Retina (tissue), 1 donor: ENCODE measurements at places on chromosomes 5 and 9.

- DNase-seq, result no peak
These were observed 114.5 kb downstream of the TSSK1B start for GRCh38 chr5:113320273-113320780.

GRCh38 chr9:27530915-27531755, 1.5 kb upstream of the MOB3B start:
- no peak for DNase-seq

DNA sequence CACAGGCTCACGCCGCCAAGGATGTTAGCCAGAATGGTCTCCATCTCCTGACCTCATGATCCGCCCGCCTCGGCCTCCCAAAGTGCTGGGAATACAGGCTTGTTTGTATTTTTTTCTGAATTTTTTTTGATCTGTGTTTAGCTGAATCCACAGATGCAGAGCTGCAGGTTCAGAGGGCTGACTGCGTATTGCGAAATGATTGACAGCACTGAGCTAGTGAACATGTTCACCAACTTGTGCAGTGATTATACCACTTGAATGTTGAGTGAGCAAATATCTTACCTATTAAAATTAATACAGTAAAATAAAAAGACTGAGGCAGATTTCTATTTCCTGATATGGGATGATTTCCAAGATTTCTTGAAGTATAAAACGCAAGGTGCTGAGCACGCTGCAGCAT, 123.1 kb upstream of the PHYKPL start:
- no peak for DNase-seq

GRCh38 chr5:54993318-54993717, 7.9 kb upstream of the ESM1 start:
- DNase-seq, result no peak

GRCh38 chr5:38403406-38403805, 145.0 kb downstream of the EGFLAM start:
- no peak for DNase-seq

DNA sequence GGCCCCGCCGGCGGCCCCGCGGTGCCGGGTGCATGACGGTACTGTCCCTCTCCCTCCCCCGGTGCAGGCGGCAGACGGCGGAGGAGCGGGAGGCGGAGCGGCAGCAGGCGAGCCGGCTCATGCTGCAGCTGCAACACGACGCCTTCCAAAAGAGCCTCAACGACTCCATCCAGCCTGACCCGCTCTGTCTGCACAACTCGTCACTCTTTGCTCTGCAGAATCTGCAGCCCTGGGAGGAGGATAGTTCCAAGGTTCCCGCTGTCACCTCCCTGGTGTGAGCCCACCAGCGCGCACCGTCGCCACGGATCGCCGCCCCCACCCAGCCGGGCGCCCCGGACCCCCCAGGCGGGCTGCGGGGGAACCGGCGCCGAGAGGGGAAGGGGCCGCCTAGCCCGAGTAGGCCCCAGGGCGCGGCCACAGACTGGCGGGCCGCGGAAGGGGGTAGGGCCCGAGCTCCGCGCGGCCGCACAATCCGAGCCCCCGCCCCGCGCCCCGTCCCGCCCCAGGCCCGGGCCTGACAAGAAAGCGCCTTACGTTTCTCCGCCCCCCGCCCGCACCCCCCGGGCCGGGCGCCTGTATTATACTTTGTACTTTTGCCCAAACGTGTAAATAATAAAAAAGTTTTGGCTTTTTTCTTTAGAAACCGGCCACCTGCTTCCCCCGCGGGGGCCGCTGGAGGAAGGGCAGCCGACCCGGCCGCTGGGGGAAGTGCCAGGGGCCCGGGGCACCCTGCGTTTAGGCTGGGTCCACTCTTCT, 2.5 kb downstream of the TLX3 start:
- peak; percentile 79 for DNase-seq

GRCh38 chr9:95757439-95757838, 118.1 kb upstream of the ERCC6L2 start:
- DNase-seq, result no peak

GRCh38 chr9:132833550-132834121, 44.4 kb downstream of the AK8 start:
- peak; percentile 82 for DNase-seq

GRCh38 chr5:142098931-142099330, 9.6 kb upstream of the NDFIP1 start:
- DNase-seq, result no peak

GRCh38 chr5:134451936-134452505, 40.3 kb upstream of the CDKN2AIPNL start:
- peak; percentile 26 for DNase-seq

GRCh38 chr5:14574096-14574495, 7.5 kb upstream of the OTULINL start:
- no peak for DNase-seq

DNA sequence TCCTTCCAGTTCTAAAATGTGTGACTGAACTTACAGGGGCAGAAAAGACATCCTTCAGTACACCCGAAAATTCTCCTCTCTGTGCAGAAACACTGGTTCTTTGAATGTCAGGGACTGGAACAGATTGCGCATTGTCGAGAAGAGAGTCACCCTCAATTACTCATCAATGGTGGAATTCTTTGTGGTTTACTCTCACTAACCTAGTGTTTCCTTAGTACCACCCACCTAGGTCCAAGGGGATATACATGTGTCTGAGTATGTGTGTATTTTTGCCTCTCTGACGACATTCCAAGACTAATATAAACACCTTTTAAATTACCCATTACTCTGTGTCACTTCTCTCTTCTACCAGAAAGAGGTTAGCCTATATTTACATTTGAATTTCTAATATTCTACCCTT, 660.8 kb downstream of the TLE1 start:
- no peak for DNase-seq

GRCh38 chr9:34125681-34126206, 754 bp downstream of the DCAF12 start:
- DNase-seq, result no peak

GRCh38 chr9:79695531-79696175, 123.9 kb downstream of the TLE4 start:
- no peak for DNase-seq

DNA sequence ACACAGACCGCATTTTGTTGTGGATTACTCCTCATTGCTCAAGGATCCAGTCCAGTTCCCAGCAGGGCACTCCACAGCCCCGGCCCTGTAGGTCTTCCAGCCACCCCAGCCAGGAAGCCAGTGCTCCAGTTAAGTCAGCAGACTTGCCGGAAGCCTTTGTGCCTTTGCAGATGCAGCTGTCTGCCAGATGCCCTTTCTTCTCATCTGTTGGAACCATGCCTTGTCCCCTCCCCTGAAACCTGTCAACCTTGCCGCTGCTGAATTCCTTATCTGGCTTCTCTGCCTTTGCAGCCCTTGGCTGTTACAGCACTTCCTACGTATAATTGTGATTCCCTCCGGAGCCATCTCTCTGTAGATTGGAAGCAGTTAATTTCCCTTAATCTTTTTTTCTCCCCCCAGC, 28.4 kb downstream of the PSAT1 start:
- peak; percentile 17 for DNase-seq

GRCh38 chr9:96447406-96447805, 2.6 kb upstream of the HABP4 start:
- no peak for DNase-seq

GRCh38 chr5:163172540-163173338, 264.7 kb upstream of the CCNG1 start:
- no peak for DNase-seq

DNA sequence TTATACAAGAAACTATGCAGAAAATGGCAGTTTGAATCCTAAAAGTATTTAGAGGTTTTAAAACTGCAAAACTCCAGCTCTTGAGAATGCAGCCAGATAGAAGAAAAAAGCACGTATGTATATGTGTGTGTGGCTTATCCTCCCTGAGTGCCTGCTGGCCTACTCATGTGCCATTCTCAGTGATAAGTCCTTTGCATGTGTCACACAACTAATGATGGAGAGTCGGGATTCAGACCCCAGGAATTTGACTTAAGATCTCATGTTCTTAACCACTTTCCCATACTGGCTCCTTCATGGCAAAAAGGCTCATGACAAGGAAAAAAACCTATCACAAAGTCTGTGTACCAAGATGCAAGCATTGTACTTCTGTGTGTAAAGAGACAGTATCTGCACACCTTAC, 26.6 kb downstream of the SMARCA2 start:
- DNase-seq, result no peak

GRCh38 chr5:56019306-56020272, 24.8 kb upstream of the IL6ST start:
- DNase-seq, result no peak

- DNase-seq, result no peak
These were observed 1014.0 kb upstream of the SEMA6A start for GRCh38 chr5:117588611-117589010.

GRCh38 chr5:36934740-36935356, 58.3 kb downstream of the NIPBL start:
- no peak for DNase-seq

DNA sequence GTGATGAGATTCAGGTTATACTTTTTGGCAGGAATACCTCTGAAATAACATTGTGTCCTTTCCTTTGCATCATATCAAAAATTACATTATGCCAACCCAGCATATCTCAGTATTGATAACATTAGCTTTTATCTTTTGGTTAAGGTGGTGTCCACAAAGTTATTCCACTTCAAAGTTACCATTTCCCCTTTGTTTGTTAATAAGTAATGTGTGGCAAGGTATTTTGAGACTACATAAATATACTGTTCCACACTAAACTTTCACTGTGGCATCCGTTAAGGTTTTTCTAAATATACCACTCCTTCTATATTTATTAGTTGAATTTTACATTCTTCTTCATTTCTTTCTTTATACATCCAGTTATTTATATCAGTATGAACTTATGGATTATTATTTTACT, 14.1 kb upstream of the ARHGEF37 start:
- no peak for DNase-seq

DNA sequence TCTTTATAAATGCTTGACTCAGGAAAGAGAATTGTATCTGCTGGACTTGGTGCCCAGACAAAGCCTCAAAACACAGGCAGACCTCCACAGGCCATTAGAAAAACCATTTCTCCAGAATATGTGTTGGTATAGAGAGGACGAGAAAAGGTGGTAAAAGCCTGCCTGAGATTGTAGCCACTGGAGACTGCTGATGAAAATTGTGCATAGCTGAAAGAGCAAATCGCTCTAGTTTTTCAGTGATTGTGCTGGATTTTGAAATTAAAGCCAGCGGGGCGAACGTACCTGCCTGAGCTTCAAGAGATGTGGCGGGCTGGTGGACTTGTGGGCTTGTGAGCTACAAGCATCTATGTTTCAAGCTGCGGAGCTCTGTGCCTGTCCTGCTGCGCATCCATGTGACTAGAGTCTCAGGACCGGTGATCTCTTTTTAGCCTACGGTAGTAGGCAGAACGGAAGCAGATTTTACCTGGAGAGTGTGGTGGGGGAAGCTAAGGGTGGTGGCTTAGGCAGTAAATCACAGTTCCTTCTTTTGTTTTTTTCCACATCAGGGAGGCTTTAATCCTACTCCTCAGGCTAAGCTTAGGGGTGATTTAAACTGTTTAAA, 193.6 kb downstream of the SREK1 start:
- peak; percentile 49 for DNase-seq

DNA sequence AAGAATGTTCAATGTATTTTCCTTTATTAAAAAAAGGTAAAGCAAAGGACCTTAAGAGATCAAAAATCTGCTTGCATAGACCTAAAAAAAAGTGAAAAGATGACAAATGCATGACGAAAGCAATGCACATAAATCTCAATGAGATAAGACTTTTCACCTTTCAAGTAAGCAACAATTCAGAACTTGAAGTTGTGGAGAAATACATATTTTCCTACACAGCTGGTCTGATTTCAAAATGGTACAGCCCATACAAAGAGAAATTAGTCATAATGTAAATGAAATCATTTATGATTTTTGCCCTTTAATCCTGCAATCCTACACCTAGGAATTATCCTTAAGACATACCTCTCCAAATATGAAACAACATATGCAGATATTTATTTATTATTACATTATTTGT, 568.0 kb downstream of the ANXA1 start:
- DNase-seq, result no peak

DNA sequence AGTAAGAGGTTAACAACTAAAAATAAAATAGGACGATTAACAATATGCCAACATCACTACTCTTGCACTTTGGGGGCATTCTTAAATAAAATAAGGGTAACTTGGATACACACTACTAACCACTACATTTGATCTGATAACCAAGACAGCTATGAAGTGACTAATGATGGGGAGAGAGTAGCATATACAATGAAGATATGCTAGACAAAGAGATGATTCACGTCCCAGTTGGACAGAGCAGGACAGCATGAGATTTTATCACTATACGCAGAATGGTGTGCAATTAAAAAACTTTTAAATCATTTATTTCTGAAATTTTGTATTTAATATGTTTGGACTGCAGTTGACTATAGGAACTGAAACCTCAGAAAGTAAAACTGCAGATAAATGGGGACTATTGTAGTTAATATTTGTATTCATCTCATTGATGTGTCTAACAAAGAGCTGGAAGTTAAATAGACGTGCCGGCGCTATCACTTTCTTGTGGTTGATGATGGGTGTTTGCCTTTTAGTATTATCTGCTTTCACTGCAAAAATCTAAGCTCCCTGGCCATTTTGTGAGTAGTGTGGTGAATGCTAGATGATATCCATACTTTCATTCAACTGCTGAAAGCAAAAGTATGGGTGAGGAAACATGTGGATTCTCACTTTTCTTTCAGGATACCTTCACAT, 18.7 kb downstream of the GIN1 start:
- DNase-seq, result no peak

GRCh38 chr9:135181336-135181735, 93.9 kb downstream of the OLFM1 start:
- DNase-seq, result no peak

GRCh38 chr9:136587145-136587943, 41.5 kb upstream of the NOTCH1 start:
- peak; percentile 79 for DNase-seq

- DNase-seq, result no peak
These were observed 41.1 kb upstream of the KCNMB1 start for GRCh38 chr5:170430256-170430655.

- DNase-seq, result no peak
These were observed 167.0 kb downstream of the CAAP1 start for GRCh38 chr9:26725573-26725972.

- DNase-seq, result no peak
These were observed 350.4 kb downstream of the PDE4D start for GRCh38 chr5:59542851-59543820.

- DNase-seq, result no peak
These were observed 18.3 kb downstream of the PARP8 start for GRCh38 chr5:50684721-50685120.
